ENCODE measurements at places on chromosomes 12 and 14.
A peak's percentile ranks its signal among the peaks of the same experiment; 100 is the strongest.

DNA sequence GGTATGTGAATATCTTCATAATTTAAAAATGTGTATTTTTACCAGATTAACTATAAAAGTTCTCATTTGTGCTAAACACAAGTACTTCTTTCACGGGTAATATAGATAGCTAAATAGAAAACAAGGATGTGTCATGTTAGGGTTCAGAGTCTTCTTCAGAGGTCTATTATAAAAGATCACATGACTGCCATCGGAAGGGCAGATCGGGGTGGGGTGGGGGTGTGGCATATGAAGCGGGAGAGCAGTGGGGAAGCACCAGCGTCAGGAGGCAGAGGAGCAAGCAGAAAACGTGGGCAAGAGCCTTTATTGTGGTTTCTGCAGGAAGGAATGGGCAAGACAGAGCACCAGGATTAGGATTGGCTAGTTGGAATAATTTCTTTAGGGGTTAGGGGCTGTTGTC, 63.7 kb upstream of the DNM1L start:
- no peak for DNase-seq

GRCh38 chr14:78710963-78711362, 540.8 kb downstream of the NRXN3 start:
- no peak for DNase-seq

- no peak for DNase-seq
Measured at GRCh38 chr12:32270818-32271710, 128.3 kb upstream of the FGD4 start.

- DNase-seq = no peak
Measured at GRCh38 chr12:6352193-6353173, 10.6 kb upstream of the TNFRSF1A start.

GRCh38 chr14:57567220-57567619, 73.6 kb upstream of the CCDC198 start:
- no peak for DNase-seq

- no peak for DNase-seq
Measured at GRCh38 chr12:20268121-20268732, 100.1 kb upstream of the PDE3A start.

- DNase-seq = no peak
Measured at GRCh38 chr12:18285161-18285560, 23.8 kb downstream of the PIK3C2G start.

- DNase-seq = no peak
Measured at GRCh38 chr14:91729756-91730155, 2.1 kb downstream of the CATSPERB start.

DNA sequence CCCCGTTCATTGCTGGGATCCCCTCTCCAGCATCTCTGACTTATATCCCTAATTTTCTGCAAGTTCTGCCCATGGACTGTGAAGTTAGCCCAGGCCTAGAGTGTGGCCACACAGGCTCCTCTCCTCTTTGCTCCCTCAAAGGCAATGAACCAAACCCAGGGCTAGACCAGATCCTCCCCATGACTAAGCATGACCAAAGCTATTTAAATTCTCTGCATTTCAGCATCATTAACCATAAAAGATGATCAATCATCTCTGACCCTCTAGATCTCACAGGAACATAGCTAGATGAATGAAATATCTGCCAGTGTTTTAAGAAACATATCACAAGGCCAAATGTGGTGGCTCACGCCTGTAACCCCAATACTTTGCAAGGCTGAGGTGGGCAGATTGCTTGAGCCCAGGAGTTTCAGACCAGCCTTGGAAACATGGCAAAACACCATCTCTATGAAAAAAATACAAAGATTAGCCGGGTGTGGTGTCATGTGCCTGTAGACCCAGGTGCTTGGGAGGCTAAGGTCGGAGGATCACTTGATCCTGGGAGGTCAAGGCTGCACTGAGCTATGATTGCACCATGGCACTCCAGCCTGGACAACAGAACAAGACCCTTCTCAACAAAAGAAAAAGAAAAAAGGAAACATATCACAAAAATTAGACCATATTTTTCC, 2.2 kb upstream of the KRT3 start:
- DNase-seq = no peak

- DNase-seq = peak; percentile 87
Measured at GRCh38 chr14:74954232-74954946, 1.0 kb downstream of the PGF start.

GRCh38 chr12:49974677-49975317, 2.0 kb downstream of the AQP6 start:
- no peak for DNase-seq

DNA sequence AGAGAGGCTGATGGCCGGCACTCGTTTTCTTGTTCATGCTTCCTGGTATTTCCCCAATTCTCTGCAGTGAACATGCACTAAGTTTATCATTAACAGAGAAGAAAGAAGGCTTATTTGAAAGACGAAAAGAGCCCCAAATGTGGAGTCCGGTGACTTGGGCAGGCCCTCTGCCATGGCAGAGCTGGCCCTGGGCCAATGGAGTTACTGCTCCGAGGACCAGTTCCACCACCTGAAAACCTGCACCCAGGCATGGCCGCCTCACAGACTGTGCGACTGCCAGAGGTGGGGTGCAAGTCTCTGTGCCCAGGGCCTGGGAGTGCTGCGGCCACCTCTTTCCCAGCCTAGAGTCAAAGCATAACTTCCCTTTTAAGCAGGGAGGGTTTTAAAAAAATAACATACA, 24.9 kb downstream of the DEGS2 start:
- DNase-seq = no peak

- no peak for DNase-seq
Measured at GRCh38 chr12:5582541-5582940, 150.6 kb downstream of the NTF3 start.

DNA sequence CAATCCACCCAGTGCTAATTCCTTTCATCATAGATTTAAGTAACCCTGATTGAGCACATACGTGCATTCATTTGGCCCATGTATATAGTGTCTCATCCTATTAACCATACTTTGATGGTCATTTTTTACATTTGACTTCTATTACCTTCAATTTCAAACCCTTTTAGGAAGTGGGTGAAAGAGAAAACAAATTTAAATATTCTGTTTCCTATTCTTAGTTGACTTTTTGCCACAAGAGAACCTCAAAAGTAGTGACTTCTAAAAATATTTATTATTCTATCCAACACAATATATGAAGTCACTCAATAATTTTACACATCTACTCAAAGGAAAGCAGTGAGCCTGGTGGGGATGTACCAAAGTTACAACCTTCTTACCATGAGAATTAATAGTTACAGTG, 164.9 kb downstream of the CEP128 start:
- no peak for DNase-seq

GRCh38 chr12:30345744-30346471, 349.8 kb downstream of the IPO8 start:
- no peak for DNase-seq

- no peak for DNase-seq
Measured at GRCh38 chr14:74459289-74459946, 33.4 kb upstream of the SYNDIG1L start.

GRCh38 chr12:22333713-22334409, 646 bp downstream of the ST8SIA1 start:
- no peak for DNase-seq

DNA sequence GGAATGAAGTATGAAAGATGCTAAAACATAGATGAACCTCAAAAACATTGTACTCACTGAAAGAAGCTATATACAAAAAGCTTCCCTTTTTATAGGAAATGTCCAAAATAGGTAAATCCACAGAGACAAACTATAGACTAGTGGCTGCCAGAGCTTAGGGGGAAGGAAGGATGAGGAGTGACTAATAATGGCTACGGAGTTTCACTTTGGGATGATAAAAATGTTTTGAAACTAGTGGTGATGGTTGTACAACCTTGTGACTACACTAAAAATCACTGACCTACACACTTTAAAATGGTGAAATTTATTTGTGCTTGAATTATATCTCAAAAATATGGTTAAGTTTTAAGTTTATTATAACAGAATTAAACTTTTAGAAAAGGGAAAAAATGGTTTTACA, 37.1 kb upstream of the AMN1 start:
- no peak for DNase-seq

DNA sequence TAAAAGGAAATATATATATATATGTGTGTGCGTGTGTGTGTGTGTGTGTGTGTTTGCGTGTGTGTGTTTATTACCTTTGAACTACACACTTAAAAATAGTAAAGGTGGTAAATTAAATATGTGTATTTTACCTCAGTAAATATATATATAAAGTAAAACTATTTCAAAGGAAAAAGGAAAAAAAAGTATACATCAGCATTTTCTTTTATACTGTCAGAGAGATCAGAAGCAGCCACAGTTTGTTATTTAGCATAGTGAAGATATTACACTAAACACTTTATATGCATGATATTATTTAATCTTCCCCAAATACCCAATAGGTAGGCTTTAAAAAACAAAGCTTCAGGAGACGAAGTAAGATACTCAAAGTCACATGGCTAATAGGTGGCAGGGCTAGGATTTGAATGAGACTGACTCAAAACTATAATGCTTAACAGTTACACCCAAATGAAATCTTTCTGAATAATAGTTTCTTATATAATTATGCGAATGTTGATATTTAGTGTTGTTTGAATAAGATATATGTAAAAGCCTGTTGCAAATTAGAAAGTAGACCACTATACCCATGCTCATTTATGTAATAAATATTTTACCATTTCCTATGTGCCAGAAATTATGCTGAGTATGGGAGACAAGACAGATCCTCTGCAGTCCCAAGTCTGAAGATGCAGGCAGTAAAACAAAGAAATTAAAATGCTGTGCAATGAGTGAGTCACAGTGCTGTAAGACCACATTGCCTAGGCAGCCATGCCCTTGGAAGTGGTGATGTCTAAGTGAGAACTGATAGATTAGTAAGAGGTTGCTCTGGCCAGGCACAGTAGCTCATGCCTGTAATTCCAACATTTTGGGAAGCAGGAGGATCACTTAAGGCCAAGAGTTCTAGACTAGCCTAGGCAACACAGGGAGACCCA, 66.1 kb downstream of the PDZRN4 start:
- no peak for DNase-seq

GRCh38 chr12:23950775-23951451, 1.4 kb upstream of the SOX5 start:
- DNase-seq = no peak

DNA sequence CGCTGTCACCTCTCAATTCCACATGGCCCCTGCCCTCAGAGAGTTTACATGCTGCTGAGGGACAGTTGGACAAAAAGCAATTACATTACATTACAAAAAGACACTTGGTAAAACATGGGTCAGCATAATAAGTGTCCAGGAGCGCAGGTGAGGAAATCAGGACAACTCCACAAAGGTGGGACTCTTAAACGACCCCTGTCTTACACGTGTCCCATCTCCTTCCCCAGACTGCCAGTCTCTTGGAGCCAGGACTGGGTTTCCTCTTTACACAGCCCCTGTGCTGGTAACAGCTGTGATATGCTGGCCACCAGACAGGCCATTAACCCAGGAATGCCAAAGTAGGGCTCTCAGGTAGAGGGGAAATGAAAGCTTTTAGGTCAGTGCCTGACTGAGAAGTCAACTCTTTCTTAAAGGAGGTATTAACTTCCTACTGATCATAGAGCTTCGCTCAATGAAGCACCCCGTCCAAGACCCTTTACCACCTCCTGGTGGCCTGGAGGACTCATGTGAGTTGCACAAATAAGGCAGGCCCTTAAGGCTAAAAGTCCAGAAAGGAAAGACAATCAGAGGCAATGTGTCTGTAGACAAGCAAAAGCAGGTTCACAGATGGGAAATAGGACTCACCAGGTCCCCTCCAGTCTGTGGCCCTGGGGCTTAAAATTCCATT, 55.5 kb downstream of the ANO2 start:
- DNase-seq = no peak

- no peak for DNase-seq
Measured at GRCh38 chr12:92224685-92225331, 79.2 kb upstream of the BTG1 start.
